Stimulated activated CD8-positive, alpha-beta memory T cell treated with anti-CD3 and anti-CD28 coated beads, Interleukin-7, amount 100 ng/mL, for 1 hour (primary cell): ENCODE measurements at places on chromosomes 6 and 20.
A peak's percentile ranks its signal among the peaks of the same experiment; 100 is the strongest.

- no peak for DNase-seq
These were observed 4.0 kb upstream of the CAP2 start for GRCh38 chr6:17389274-17389847.

GRCh38 chr20:2032168-2032567 lies 38.3 kb upstream of the PDYN start:
- no peak for DNase-seq

- peak; percentile 69 for DNase-seq
These were observed at the start of gene PAQR8 for GRCh38 chr6:52361945-52362442. TSS of gene PAQR8 (plus strand) at chr6:52362151. CDS start at chr6:52403214, 41,063 bp downstream.

- no peak for DNase-seq
These were observed 831.2 kb downstream of the KIF16B start for GRCh38 chr20:15742087-15742486.

DNA sequence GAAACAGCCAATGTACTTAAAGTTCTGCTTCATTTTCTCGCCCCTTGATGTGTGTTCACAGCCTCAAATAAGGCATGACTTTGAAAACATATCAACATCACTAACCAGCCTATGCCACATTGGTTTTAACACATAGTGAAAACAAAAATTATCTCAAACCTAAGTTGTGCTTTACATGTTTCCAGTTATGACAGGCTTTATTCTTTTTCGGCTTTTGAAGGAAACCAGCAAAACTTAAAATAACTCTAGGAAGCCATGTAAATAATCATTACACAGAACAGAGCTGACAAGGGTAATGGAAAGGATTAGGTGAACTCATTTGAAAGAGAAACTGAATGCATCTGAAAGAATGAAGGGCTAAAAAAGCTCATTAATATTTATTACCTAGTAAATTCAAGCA lies 42.1 kb downstream of the BMP5 start:
- no peak for DNase-seq

DNA sequence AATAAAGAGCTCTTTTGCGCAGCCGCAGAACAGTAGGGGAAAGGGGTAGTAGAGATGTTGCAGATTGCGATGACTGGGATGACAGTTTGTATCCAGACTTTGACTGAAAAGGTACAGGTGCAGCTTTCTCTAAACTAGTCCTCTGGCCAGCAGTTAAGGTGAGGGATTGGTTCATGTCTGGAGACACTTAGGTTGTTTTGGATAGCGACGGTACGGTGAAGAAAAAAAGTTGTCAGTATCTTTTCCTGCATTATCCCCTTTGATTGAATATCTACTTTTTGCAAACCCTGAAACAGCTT lies 537 bp downstream of the PRR3 start:
- no peak for DNase-seq

DNA sequence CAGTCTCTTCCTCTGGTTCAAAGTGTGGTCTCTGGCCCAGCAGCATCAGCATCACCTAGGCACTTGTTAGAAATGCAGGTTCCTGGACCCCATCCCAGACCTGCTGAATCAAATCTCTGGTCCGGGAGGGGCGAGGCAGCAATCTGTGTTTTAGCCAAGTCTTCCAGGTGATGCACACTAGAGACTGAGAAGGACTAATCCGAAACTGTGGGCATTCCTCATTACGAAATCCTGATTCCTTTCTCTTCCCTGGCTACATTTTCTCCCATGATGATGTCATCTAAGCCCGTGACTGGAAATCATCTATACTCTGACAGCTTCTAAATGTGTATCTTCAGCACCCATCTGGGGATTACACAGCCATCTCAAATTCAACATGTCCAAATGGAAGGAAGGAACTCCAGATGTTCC lies 39.7 kb upstream of the PRND start:
- no peak for DNase-seq

GRCh38 chr20:25987073-25987927 lies 290.6 kb upstream of the ZNF337 start:
- DNase-seq = peak; percentile 25

GRCh38 chr6:137121401-137121997 lies 51.9 kb downstream of the IL22RA2 start:
- no peak for DNase-seq

GRCh38 chr6:131381709-131382093 lies 191.3 kb upstream of the ARG1 start:
- no peak for DNase-seq

- DNase-seq = no peak
These were observed 115.9 kb downstream of the LY86 start for GRCh38 chr6:6704103-6705060.

GRCh38 chr6:151390851-151391470 lies 398 bp downstream of the ZBTB2 start:
- peak; percentile 58 for DNase-seq

DNA sequence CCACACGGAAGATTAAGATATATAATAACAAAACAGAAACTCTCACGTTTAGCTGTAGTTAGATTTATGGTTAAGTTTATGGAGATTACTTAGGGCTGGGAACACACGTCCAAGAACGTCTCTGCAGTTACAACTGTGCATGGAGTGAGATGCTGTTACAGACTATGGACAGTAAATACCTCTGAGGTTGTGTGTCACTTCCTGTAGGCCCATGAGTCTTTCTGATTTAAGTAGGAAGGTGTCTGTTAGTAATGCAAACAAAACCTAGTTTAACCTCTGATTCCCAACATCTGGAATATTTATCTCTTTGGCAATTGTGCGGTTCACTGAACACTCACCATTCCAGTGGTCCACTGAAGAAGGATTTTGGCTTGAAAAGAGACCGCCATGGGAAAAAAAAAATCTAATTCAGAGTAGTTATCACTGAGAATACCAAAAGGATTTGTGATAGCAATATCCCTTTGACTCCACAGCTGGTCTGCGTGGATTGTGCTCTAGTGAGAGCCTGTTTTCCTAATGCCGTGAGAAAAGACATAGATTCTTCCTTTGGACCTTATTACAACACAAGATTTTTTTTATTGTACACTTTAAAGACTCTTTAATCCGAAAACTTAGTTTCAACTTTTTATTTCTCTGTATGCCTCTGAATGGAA lies 478.2 kb upstream of the CITED2 start:
- DNase-seq = no peak

DNA sequence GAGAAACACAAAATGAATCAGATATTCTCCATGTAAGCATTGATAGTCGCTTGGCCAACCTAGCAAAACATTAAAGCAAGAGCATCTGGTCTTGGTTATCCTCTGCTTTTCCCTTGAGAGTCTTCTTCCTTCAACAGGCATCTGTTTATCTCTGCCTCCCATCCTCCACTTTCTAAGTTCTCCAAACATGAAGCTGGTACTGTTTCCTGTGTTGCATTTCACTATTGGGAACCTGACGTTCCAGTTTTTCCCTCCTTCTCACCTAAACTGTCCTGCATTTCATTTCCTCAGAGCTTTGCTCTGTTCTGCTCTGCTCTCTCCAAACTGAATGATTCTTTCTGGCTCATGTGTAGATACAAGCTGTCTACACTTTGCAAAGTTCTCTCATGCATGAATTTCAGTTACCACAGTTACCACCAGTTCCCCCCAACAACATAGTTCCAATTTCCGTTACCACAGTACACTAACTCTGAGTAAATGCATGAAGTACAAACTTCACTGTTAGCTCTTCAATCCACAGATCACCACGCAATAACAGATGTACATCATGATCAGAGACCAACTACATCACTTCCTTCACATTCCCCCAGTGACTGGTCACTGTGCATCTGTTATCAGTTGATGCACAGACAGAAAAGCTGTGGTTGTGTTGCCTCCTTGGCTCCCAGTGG lies 86.7 kb upstream of the F13A1 start:
- no peak for DNase-seq

DNA sequence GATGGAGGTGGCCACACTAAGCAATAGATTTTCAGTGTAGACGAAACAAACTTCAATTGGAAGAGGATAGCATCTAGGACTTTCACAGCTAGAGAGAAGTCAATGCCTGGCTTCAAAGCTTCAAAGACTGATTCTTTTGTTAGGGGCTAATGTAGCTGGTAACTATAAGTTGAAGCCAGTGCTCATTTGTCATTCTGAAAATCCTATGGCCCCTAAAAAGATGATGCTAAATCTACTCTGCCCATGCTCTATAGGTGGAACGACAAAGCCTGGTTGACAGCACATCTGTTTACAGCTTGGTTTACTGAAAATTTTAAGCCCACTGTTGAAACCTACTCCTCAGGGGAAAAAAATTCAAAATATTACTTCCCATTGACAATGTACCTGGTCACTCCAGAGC lies 226.7 kb downstream of the BCAS1 start:
- no peak for DNase-seq

- no peak for DNase-seq
These were observed 61.2 kb downstream of the SSR1 start for GRCh38 chr6:7251646-7252260.

DNA sequence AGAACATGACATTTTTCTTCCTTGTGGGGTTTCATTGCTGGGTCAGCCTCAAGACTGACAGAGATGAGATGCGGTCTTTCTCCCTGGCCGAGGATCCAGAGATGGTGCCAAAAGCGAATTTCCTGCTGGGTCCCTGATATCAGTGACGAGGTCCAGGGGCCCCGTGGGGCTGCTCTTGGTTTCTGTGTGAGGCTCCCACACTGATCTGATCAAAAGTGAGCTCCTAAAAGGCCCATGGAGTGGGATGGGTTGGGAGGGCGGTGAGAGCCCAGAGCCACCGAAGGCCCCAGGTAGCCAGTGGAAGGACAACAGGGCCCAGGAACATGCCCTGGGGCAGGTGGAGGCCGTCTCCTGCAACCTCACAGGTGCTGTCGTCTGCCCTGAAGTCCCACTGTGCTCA lies 208.4 kb upstream of the CDH4 start:
- DNase-seq = no peak

DNA sequence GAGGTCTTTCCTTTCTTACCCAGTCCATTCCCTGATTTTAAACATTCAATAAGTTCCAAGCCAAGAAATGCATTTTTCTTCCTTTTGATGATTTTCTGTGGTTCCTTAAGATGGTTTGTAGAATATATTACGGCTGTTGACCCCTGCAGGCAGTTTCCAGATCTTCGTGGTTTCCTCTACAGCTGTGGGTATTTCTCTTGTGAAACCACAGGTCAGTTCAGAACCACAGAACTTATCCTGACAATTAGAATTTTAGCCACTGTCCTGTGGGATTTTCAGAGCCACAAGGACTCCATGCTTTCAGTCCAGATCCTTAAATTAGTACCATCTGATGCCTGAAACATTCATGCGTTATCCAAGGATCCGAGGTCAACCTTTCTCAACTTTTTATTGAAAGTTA lies 29.7 kb upstream of the EXOC2 start:
- DNase-seq = no peak

- DNase-seq = no peak
These were observed 146.9 kb upstream of the SGK1 start for GRCh38 chr6:134464690-134465411.

GRCh38 chr6:16319813-16320532 lies 81.6 kb downstream of the GMPR start:
- DNase-seq = peak; percentile 32

- no peak for DNase-seq
These were observed 10.9 kb upstream of the MRS2 start for GRCh38 chr6:24391756-24392405.

- DNase-seq = no peak
These were observed 2138.3 kb upstream of the DEFB115 start for GRCh38 chr20:29119141-29119540.

- no peak for DNase-seq
These were observed 198.9 kb downstream of the NKAIN2 start for GRCh38 chr6:124002377-124003081.
